Lower lobe of right lung (tissue), 2 donors: ENCODE measurements at places on chromosomes 5 and 9.

DNA sequence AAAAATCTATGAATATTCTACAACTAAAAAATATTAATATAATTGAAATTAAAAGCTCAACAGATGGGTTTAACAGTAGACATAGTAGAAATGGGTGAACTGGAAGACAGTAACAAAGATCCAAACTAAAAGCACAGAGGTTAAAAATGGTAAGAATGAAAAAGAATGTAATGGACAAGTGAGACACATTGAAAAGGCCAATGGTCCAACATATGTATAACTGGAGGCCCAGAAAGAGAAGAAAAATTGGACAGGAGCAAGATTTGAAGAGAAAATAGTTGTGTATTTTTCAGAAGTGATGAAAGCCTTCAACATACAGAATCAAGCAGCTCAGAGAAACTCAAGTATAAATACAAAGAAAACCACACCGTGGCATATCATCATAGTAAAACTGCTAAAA lies 58.6 kb downstream of the PCDHGC5 start:
- H3K4me3 ChIP-seq, result no peak overlapping the region
- no peak overlapping the region for H3K27ac ChIP-seq
- DNase-seq, result no peak
- peaks cover 34% of the 10 kb centered on the region for H3K36me3 ChIP-seq
- no peaks in the 10 kb centered on the region for H3K27me3 ChIP-seq
- H3K4me1 ChIP-seq, result no peaks in the 10 kb centered on the region

DNA sequence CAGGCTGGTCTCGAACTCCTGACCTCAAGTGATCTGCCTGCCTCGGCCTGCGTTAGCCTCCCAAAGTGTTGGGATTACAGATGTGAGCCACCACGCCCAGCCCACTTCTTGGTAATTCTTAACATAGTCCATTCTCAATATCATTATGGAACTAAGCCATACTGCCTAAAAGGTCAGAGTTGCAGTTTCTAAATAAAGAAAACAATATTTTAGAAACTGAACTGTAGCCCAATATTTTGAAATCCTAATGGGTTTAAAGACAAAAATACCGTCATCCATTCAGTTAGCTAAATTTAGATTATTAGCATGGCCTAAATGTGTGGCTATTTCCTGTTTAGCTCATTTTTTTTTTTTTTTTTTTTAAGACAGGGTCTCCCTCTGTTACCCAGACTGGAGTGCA lies 99.5 kb downstream of the USP20 start:
- H3K4me1 ChIP-seq, result peaks cover 63% of the 10 kb centered on the region
- H3K27me3 ChIP-seq, result no peaks in the 10 kb centered on the region
- no peak overlapping the region for H3K4me3 ChIP-seq
- no peaks in the 10 kb centered on the region for H3K36me3 ChIP-seq
- DNase-seq, result no peak
- peak overlapping the region; percentile 69 for H3K27ac ChIP-seq

DNA sequence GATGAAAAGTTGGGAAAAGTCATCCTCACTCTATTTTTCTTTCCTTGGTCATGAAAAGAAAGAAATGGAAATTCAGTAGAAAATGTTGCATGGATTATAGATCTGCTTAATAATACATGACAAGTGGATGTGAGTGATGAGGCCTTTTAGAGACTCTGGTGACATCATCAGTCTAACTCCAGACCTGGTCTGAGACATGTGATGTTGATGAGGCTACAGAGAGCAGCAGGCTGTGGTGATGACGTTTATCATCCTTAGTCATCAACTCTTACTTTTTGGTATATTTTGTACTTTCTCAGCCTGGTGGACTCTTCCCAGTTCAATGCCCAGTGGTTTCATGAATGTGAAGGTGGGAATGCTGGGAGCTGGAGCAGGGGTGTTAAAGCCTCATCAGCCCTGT lies 116.4 kb downstream of the TTLL11 start:
- H3K36me3 ChIP-seq, result no peaks in the 10 kb centered on the region
- H3K4me3 ChIP-seq, result no peak overlapping the region
- peak overlapping the region; percentile 61 for H3K27ac ChIP-seq
- no peaks in the 10 kb centered on the region for H3K4me1 ChIP-seq

GRCh38 chr9:86281593-86282076 lies 703 bp downstream of the ISCA1 start:
- H3K4me3 ChIP-seq, result peak overlapping the region; percentile 81
- peaks cover 6% of the 10 kb centered on the region for H3K36me3 ChIP-seq
- H3K27ac ChIP-seq, result peak overlapping the region; percentile 94
- H3K27me3 ChIP-seq, result no peaks in the 10 kb centered on the region
- no peak for DNase-seq

- no peaks in the 10 kb centered on the region for H3K27me3 ChIP-seq
- no peak for DNase-seq
Measured at GRCh38 chr5:141716009-141716408, 34.0 kb upstream of the ARAP3 start.

- no peaks in the 10 kb centered on the region for H3K36me3 ChIP-seq
- H3K27ac ChIP-seq, result no peak overlapping the region
- H3K4me3 ChIP-seq, result no peak overlapping the region
- no peak for DNase-seq
- H3K27me3 ChIP-seq, result no peaks in the 10 kb centered on the region
Measured at GRCh38 chr9:69502671-69503301, 169.4 kb downstream of the APBA1 start.

GRCh38 chr9:71384343-71384742 lies 262.9 kb upstream of the TRPM3 start:
- no peaks in the 10 kb centered on the region for H3K36me3 ChIP-seq
- DNase-seq, result no peak
- H3K4me3 ChIP-seq, result no peak overlapping the region
- no peak overlapping the region for H3K27ac ChIP-seq
- H3K4me1 ChIP-seq, result no peaks in the 10 kb centered on the region

DNA sequence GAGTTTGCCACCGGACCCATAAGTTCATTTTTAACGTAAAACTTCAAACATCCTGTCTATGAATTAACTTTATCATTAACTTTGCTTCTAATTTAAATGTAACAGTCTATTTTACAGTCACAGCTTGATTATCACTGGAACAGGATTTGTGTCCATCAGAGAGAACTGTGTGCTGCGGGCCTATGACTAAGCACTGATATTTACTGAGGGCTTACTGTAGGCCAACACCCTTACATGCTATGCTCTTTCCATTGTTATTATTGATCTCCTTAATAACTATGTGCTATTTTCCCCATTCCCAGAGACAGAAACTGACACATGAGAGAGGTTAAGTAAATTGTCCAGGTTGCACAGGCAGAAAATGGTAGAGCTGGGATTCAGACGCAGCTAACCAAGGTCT lies 24.0 kb upstream of the GPR151 start:
- DNase-seq, result no peak
- no peak overlapping the region for H3K4me3 ChIP-seq
- H3K27ac ChIP-seq, result no peak overlapping the region
- H3K4me1 ChIP-seq, result no peaks in the 10 kb centered on the region

GRCh38 chr5:121805911-121806310 lies 45.8 kb upstream of the FTMT start:
- no peaks in the 10 kb centered on the region for H3K27me3 ChIP-seq
- H3K4me3 ChIP-seq, result no peak overlapping the region
- DNase-seq, result no peak
- H3K36me3 ChIP-seq, result no peaks in the 10 kb centered on the region

- H3K27me3 ChIP-seq, result peaks cover 5% of the 10 kb centered on the region
- H3K36me3 ChIP-seq, result peaks cover 16% of the 10 kb centered on the region
- no peak overlapping the region for H3K27ac ChIP-seq
- peaks cover 27% of the 10 kb centered on the region for H3K4me1 ChIP-seq
- no peak for DNase-seq
Measured at GRCh38 chr9:136850866-136851775, 1.0 kb upstream of the MAMDC4 start.

DNA sequence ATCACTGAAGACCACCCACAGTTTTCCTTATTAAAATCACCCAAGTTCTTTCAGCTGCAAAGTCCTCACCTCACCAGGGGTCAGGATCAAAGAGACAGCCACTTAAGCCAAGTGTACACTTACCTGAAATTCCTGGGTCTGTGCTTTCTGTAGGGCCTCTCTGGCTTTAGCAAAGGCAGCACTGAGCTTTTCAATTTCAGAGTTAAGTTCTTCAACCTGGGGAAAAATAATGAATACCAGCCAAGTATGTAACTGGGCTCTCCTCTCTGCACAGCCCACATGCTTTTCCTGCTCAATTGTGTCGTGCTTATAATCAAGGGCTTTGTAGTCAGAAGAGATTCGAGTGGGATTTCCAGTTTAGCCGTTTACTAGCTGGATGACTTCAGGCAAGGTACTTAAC lies 55.1 kb downstream of the CDK5RAP2 start:
- H3K36me3 ChIP-seq, result peaks cover 76% of the 10 kb centered on the region
- no peak overlapping the region for H3K4me3 ChIP-seq
- peak overlapping the region; percentile 26 for H3K27ac ChIP-seq
- no peak for DNase-seq
- H3K27me3 ChIP-seq, result no peaks in the 10 kb centered on the region
- peaks cover 8% of the 10 kb centered on the region for H3K4me1 ChIP-seq

- no peaks in the 10 kb centered on the region for H3K27me3 ChIP-seq
- no peaks in the 10 kb centered on the region for H3K4me1 ChIP-seq
- no peaks in the 10 kb centered on the region for H3K36me3 ChIP-seq
- H3K27ac ChIP-seq, result no peak overlapping the region
- DNase-seq, result no peak
Measured at GRCh38 chr9:73183917-73184861, 32.5 kb downstream of the ANXA1 start.

DNA sequence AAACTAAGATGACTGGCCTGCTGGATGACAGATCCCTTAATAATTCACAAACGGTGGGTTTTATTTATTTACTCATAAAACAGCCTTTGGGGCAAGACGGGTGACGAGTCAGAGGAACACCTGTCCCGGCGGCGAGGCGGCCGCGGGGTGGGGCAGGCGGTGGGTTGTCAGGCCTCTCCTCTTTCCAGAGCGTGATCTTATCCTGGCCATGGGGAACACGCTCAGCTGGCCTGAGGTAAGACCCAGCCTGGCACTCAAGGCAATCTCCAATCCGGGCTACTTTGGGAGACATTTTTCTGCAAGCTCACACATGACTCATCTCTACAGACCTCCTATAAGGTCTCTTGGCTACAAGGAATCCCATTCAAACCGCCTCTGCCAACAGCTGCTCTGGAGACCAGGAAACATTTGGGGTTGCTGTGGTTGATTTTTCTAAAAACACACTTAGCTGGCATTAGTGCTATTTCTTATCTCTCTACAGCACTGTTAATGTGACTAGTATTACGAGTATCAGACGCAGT lies 6.3 kb downstream of the RAPGEF1 start:
- peak overlapping the region; percentile 91 for H3K27ac ChIP-seq
- no peak for DNase-seq
- peak overlapping the region; percentile 12 for H3K4me3 ChIP-seq
- H3K27me3 ChIP-seq, result no peaks in the 10 kb centered on the region
- no peaks in the 10 kb centered on the region for H3K36me3 ChIP-seq

DNA sequence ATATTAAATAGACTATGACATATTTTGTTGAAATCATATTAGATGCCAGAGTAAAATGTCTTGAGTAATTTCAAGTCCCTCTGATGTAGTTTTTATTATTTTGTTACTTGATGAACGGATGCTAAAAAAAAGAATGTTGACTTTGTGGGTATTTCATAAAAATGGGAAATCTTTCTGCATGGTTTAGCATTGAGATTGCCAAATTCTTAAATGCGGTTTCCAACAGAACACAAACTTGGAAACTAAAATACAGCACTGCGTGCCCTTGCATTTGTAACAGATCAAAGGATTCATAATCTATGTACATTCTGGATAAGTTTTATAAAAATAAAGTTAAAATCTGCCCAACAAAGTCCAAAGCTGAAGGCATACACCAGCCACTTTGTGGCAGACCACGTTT lies 425.5 kb upstream of the DAB2 start:
- H3K4me1 ChIP-seq, result no peaks in the 10 kb centered on the region
- H3K36me3 ChIP-seq, result no peaks in the 10 kb centered on the region
- H3K4me3 ChIP-seq, result no peak overlapping the region
- DNase-seq, result no peak
- H3K27ac ChIP-seq, result no peak overlapping the region

DNA sequence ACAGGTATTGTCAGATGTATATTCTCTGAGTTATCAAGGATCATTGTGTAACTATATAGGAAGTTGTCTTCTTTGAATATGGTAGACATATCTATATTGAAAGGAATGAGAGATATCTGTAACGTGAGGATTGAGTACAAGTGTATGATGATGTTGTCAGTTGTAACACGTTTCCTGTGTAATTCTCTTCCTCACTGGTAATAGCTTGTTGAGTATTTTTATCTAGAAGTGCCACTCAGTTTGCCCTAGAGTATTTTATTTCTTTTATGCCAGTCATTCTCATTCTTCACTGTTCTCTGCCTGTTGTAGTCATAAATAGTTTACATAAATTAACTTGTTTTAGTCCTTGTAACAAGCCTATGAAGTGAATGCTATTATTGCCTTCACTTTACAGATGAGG lies 172.1 kb downstream of the BAAT start:
- no peak for DNase-seq
- no peak overlapping the region for H3K4me3 ChIP-seq
- H3K27me3 ChIP-seq, result no peaks in the 10 kb centered on the region
- no peaks in the 10 kb centered on the region for H3K36me3 ChIP-seq
- no peak overlapping the region for H3K27ac ChIP-seq

DNA sequence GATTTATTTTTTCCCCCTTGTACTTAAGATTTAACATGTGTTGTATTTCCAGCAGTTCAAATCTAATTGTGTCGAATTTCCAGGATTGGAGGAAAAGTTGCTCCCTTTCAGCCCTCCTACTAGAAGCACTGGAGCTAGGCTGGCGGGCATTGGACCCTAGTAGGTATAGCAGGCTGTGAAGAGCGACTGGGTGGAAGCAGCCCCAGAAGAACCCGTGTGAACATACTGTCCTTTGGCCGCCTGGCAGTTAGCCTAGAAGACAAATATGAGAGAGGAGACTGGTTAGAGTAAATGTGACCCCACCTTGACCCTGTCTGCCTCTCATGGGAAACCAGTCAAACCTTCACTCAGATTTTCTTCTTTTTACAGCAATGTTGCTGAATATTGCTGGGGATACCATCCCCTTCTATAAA lies 13.9 kb downstream of the ALDOB start:
- H3K4me1 ChIP-seq, result no peaks in the 10 kb centered on the region
- no peak overlapping the region for H3K4me3 ChIP-seq
- DNase-seq, result peak; percentile 44
- H3K27ac ChIP-seq, result no peak overlapping the region

DNA sequence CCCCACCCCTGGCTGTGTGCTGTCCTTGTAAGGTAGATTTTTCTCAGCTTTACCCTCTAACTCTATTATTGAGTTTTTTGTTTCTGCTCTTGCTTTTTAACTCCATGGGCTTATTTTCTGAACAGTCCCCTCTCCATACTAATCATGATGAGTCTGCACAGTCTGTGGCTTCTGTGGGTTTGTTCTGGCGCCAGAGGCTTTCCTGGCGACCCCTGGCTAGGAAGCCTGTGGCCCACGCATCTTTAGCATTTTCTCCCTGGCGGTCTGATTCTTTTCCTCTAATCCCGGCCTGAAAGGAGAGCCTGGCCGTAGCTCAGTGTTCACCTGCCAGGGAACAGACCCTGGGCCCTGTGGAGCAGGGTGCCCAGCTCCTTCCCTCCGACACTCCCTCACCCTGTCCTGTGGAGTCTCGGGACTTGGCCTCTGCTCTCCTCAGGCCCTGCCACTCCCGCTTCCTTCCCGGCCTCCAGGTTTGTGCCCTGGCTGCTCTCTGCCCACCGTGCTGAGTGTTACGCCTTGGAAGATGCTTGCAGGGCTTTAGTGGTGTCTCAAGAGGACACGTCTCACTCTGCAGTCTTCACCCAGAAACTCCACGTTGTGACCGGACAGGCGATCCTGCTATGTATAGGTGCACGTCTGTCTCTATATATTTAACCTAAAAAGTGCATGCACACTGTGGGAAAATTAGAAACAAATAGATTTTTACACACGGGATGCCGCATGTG lies 31.7 kb upstream of the LRRC14B start:
- DNase-seq, result no peak
- H3K36me3 ChIP-seq, result no peaks in the 10 kb centered on the region
- no peaks in the 10 kb centered on the region for H3K27me3 ChIP-seq
- no peaks in the 10 kb centered on the region for H3K4me1 ChIP-seq
